ENCODE measurements at places on chromosomes 2 and 18.

- DNase-seq = no peak
Measured at GRCh38 chr2:197944416-197945096, 140.2 kb downstream of the PLCL1 start.

GRCh38 chr2:57569396-57569795, 477.2 kb upstream of the VRK2 start:
- DNase-seq = no peak

DNA sequence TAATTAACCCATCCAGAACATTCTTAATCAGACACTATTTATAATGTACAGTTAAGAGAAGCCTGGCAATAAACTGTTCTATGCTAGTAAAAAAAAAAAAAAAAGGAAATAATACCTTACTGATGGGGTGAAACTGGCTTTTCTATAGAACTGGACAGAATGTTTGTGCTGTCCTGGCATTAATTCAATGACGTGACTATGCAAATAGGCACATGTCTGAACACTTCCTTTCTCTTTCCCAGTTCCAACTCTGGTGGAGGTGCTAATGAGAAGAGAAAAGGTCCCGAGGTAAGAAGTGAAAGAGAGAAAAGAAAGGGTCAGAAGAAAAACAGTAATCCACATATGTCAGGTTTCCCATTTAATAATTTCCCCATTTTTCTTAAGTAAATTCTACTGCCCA, 508.4 kb downstream of the ZEB2 start:
- no peak for DNase-seq

- no peak for DNase-seq
Measured at GRCh38 chr18:6145645-6146306, 250.5 kb upstream of the TMEM200C start.

- no peak for DNase-seq
Measured at GRCh38 chr18:26656944-26657536, 108.7 kb upstream of the KCTD1 start.

DNA sequence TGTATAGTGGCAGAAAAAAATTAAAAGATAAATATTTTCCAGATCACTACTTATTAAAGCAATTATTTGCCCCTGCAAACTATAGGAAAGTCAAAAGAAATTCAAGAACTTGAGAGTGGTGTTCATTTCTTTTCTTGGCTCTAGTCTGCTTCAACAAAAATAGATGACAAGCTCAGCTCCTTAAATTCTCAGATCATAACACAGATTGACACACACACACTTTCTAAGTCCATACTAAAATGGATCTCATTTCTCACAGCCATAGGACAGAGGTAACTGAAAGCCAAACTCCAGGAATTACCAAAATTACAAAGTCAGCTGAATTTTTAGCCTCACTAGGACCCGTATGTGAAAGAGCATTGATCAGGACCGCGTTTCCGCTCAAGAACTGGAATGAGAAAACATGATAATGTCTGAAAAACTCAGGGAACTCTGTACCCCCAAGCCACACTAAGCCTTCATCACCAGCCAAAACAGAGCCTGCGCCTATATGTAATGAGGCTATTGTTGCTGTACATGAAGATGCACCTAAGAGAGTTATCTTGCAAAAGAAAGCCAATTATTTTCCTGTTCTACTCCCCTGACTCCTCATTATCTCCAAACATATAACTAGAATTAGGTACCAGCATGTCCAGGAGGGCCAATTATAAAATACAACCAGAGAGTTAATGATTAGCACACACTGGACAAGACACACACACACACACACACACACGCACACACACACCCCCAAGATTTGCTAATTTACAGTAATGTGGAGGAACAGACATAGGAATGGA, 16.5 kb upstream of the EFR3B start:
- DNase-seq = no peak

- no peak for DNase-seq
Measured at GRCh38 chr2:179664972-179665812, 196.2 kb downstream of the ZNF385B start.

DNA sequence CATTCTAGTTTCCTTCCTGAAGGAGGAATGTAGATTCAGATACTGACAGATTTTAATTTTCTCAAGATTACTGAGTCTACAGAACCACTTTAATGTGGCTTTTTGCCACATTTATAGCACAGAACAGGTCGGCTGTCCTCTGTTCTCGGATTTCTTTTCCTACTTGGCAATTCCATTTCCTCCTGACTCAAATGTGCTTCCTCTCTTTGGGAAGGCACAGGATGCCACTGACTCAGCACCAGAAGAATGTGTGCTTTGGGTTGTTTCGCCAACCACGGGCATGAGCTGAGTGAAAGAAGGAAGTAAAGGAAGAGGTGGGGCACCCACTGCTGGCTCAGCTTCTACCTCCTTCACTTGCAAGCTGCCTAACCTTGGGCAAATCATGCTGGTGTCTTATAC, 970.6 kb upstream of the ACVR2A start:
- DNase-seq = peak; percentile 95

- no peak for DNase-seq
Measured at GRCh38 chr2:101114815-101115214, 36.4 kb downstream of the TBC1D8 start.

DNA sequence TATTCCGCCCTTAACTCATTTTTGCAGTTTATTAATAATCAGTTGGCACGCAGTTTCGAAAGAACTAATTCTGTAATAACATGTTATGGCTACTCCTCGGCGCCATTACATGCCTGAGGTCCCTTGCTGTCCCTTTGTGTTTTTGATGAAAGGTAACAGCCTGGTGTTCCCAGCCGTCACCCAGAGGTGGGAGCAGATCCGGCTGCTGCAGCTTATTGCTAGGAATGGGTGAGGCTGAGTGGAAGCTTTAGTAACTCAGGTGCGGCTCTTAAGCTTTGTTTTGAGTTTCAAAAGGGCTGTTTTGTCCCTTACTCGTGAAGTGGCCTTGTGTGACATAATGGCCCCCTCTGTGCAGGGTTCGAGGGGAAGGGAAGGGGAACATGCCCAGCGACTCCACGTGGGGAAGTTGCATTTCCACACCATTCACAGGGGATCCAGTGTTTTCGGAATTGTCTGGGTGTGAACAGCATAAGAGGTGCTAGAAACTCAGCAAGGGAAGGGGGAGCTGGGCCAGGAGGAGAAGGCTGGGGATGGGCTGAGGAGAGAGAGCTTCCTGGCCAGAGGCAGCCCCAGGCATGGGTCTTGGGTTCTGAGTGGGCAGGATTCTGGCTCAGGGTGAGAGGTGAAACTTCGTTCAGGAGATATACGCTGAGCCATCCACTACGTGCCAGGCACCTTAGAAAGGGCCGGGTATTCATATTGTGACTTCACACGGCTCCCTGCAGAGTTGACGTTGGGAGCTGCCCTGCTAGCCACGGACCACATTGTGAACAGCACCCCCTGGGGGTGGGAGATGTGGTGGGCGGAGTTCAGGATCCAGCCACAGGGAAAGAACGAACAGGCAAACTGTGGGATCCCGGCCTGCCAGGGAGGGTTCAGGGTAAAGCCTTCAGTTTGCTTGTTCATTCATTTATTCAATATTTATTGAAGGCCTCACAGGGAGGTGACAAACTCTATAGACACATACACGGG, 84.4 kb downstream of the TGOLN2 start:
- no peak for DNase-seq

- no peak for DNase-seq
Measured at GRCh38 chr2:73451263-73451972, 65.8 kb downstream of the ALMS1 start.

DNA sequence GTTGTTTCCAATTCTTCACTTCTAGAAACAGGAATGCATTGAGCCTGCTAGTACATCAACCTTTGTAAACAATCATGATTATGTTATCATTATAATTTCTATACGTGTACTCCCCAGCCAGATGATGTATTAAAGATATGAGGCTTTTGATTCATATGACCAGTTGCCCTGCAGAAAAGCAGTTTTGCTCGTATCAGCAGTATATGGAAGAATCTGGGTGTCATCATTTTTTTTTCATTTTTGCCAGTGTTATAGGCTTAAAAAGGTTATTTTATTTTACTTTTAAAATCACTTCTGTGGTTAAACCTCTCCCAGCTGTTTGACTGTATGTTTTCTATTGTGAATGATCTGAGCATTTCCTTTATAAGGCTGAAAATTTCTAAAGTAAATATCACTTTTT, 471.8 kb upstream of the NRP2 start:
- no peak for DNase-seq

GRCh38 chr18:39188278-39188677, 1622.7 kb upstream of the CELF4 start:
- DNase-seq = no peak

DNA sequence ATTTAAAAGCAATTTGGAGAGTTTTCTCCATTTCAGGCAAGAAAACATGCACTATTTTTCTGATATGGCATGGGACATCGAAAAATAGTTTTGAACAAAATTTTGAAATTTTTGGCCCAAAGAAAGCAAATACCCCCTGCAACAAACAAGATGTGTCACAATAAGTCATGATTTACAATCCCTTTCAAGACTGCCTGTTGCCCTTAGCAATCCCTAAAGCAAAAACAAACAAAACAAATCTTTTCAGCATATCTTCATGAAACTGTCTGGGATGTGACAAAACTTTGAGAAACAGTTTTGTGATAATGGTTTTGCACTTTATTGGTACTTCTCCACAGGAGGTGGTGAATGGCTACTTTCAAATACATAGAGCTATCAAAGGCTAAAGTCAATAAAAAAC, 1888.7 kb upstream of the PIK3C3 start:
- no peak for DNase-seq

- no peak for DNase-seq
Measured at GRCh38 chr2:62227386-62228075, 31.6 kb downstream of the B3GNT2 start.

GRCh38 chr2:99851089-99851488, 291.3 kb downstream of the AFF3 start:
- DNase-seq = no peak

- no peak for DNase-seq
Measured at GRCh38 chr2:179555691-179556283, 291.2 kb upstream of the SESTD1 start.

- no peak for DNase-seq
Measured at GRCh38 chr2:147740211-147740927, 104.5 kb upstream of the ACVR2A start.

DNA sequence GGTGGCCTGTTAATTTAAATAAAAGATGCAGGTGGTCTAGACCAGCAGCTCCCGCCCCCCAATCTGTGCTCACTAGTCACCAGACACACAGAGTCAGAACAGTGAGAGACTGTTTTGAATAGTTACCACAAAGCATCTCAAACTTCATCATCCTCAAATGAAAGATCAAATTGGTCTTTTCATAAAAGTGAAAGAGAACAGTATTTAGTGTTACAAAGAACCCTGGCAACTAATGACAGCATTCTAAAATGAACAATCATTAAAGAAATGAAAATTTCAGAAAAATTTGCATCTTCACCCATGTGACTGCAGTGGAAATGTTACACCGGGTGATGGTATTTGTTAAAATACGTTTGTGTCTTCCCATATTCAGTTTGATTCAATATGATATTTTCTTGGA, 65.5 kb upstream of the PMAIP1 start:
- DNase-seq = no peak

DNA sequence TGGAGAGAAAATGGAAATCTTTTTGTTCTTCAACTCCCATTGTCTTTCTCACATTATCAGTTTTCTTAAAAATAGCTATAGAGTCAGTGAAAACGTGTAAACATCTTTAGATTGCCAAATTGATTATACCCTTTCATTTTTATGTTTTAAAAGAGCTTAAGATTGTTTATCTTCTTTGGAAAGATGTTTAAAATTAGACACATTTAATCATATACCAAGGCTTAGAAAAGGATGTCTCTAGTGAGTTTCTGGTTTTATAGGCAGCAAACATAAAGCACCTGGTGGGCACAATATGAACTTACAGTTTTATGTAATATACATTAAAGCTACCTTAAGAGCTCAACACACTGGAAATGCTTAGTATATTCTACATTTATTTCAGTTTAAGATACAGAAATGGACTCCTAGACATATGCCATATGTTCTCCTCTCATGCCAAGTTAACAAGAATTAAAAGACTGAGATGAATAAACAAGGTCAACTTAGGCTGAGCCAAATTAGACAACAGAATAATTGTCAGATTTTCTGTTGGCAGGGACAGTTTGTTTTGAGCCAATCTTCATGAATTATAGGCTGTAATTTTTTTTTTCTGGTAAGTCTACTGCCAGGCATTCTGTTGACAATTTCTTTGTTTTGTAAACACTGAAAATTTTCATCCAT, 112.7 kb downstream of the OTX1 start:
- DNase-seq = no peak

GRCh38 chr18:37265382-37265781, 300.2 kb downstream of the CELF4 start:
- DNase-seq = no peak

DNA sequence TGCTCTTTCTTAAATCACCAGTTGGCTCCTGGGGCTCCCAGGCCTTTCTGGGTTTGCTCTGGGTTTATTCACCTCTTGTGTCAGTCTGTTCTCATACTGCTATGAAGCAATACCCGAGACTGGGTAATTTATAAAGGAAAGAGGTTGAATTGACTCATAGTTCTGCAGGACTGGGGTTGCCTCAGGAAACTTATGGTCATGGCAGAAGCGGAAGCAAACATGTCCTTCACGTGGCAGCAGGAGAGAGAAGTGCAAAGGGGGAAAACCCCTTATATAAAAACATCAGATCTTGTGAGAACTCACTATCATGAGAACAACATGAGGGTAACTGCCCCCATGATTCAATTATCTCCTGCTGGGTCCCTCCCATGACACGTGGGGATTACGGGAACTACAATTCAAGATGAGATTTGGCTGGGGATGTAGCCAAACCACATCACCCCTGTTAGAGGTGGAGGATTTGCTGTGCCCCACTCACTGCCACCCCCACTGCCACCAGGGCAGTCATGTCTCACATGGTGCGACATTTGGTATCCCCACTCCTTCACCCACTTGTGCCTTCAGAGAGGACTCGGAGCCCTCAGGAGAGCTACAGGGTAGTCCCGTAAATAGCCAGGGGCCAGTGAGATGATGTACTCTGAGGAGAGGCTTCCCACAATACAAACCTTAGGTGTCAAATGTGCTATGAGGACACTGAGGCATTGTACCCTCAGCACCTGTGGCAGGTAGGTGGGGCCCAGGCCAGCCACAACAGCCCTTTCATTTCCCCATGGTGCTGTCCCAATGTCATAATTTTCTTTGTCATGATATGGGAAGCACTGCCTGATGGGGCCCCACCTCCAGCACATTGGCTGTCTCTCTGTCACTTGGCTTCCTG, 35.7 kb downstream of the CDC42EP3 start:
- DNase-seq = peak; percentile 64

GRCh38 chr2:79630060-79630459, 117.2 kb downstream of the CTNNA2 start:
- DNase-seq = no peak

- no peak for DNase-seq
Measured at GRCh38 chr2:71064754-71065621, 3.5 kb upstream of the NAGK start.

DNA sequence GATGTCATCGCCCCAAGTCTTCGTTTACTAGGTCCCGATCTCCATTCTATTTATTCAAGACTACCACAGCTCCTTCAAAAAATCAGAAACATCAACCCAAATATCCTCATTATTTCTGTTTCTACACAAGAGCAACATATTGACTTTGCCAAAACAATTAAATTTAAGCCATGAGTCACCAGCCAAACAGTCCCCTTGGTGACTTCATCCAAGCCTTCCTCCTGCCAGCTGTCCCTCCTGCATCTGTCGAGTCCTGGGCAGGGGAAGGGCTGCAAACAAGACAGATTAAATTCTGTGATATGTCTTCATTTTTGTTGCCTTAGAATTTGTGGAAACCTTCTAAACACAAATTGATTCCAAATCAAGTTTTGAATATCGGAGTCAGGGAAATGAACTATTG, 110.3 kb downstream of the SP3 start:
- no peak for DNase-seq
